ENCODE measurements at places on chromosomes 3 and 15.

DNA sequence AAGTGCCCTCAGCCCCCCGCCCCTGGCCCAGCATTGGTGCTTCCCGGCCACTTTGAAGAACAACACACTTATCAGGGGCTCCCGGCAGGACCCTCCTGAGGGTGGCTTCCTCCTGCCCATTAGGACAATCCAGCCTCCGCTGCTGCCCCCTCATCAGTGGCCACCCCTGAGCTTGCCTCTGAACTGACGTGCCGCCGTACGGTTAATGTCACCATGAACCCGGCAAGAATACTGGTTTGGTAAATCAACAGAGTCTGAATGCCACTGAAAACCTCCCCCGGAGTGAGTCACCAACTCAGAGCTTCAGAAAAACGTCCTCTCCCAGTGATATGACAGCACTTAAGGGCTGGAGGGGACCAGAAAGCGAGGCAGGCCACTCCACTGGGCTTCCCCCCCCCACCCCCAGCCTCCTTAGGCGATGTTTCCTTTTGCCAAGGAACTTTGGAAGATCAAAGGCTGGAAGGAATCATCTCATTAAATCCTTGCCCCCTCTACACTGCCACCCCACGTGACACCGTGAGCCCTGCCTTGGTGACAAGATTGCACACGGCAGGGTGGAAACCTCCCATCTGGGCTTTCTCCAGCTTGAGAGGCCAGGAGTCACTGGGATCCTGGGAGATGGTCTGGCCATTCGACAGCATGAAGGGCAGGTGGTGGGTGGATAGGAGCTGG is 142.1 kb downstream of the NUP210 start:
- no peak for DNase-seq

- DNase-seq = no peak
Measured at GRCh38 chr15:82838096-82838735, 28.8 kb downstream of the WHAMM start.

DNA sequence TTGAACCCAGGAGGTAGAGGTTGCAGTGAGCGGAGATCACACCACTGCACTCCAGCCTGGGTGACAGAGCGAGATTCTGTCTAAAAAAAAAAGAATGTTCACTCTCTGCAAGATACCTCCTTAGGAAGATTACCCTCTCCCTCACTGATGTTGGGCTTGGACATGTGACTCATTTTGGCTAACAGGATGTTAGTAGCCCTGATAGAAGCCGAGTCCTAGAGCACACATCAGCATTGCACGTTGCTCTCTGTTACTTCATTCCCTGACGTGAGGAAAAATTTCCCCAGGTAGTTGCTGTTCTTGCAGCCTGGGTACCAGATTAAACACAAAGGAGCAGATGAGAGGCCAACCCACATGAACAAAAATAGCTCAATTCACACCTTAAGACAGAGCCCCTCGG is 78.1 kb upstream of the PRICKLE2 start:
- peak; percentile 15 for DNase-seq

DNA sequence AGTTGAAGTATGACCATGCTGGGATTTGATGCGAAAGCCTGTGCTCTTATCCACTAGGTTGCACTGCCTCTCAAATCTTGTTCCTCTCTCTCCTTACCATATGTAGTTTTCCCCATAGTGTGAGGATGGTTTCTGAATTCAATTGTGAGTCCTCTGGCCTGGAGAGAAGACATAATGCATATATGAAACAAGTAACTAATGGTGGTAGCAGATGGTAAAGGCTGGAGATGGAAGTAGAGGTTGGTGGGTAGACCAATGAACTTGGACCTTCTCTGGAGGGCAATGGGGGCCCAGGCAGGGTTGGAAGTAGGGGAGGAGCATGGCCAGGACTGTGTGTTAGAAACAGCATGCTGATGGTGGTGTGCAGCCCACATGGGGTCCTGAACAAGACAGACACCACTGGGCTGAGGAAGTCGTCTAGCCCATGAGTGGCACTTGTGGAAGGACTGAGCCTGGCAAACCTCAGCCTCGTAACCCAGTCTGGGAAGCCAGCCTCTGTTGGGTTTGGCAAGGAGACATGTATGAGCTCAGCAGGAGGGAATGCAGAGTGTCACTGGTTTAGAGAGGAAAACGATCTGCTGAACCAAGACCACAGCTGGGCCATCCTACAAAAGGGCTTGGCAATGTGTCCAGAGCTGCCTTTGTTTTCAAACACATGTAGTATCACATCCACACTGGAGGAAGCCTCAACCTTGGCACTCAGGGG is 18.5 kb upstream of the LMCD1 start:
- peak; percentile 94 for DNase-seq

GRCh38 chr3:39327053-39327745 is 2.3 kb upstream of the CCR8 start:
- no peak for DNase-seq

GRCh38 chr3:53970661-53971060 is 79.0 kb upstream of the SELENOK start:
- no peak for DNase-seq

DNA sequence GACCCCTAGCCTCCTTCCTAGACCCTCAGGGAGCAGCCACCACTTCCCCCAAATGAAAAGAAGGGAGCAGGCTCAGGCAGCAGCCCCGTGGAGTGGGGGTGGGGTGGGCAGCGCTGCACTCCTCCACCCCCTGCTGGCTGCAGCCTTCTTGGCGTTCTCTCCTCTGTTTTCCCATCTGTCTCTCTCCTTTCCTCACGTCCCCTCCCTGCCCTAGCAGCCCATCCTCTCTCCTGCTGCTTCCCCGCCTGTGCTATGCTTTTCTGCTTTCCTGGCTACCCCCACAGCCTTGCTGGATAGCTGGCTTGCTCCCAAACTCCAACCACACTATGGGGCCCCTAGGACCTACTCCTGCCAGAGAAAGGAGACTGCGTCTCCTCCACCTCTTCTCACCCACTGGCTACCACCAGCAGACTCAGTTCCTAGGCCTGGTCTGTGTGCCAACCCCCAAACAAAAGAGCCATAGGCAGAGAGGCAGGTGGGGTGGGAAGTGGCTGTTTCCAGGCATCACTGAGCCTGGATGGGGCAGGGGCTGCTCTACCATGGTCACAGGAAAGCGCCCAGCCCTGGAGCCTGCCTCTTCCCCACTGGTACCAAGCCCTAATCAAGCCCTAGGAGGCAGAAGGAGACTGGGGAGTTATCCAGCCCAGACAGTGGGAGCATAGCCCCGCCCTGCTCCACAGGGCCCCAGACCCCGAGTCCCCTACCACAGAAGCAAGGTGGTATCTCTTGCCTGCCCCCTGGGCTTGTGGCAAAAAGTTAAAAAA is 3.4 kb upstream of the DISP2 start:
- DNase-seq = peak; percentile 72

- DNase-seq = no peak
Measured at GRCh38 chr15:99197856-99198255, 51.5 kb downstream of the TTC23 start.

DNA sequence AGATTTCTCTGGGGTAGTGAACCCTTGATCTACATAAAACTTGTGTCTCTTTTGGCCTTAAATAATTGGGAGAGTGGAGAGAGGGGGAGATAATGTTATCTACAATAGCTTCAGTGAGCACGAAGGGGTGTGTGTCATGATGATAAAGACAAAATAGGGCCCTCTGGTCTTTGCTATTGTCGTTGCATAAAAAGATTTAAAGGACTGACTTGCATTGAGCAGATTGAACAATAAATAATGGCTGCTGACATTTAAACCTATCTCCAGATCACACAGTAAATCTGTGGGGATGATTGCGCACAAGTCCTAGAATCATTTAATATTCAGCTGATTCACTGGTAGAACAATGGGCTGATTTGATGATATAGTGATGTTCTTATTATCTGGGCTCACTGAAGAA is 71.3 kb upstream of the GAP43 start:
- no peak for DNase-seq

GRCh38 chr3:197926418-197926817 is 23.6 kb upstream of the RPL35A start:
- no peak for DNase-seq

DNA sequence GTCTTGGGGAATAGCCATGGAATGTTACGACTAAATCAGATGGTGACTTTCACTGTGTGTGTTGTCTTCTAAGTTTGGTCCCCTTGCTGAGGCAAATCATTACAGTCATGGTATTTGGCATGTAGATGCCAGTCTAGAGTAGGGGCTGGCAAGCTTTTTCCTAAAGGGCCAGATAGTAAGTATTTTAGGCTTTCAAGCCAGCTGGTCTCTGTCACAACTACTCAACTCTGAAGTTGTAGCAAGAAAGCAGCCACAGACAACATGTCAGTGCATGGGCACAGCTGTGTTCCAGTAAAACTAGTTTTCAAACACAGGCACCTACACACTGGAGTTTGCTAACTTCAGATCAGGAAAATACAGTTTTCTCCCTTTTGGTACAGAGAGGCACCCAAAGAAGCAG is 39.3 kb downstream of the CCR3 start:
- DNase-seq = no peak

GRCh38 chr3:81339040-81339845 is 422.2 kb downstream of the GBE1 start:
- DNase-seq = peak; percentile 54

- DNase-seq = peak; percentile 96
Measured at GRCh38 chr3:43707998-43708397, 17.3 kb downstream of the ABHD5 start.

DNA sequence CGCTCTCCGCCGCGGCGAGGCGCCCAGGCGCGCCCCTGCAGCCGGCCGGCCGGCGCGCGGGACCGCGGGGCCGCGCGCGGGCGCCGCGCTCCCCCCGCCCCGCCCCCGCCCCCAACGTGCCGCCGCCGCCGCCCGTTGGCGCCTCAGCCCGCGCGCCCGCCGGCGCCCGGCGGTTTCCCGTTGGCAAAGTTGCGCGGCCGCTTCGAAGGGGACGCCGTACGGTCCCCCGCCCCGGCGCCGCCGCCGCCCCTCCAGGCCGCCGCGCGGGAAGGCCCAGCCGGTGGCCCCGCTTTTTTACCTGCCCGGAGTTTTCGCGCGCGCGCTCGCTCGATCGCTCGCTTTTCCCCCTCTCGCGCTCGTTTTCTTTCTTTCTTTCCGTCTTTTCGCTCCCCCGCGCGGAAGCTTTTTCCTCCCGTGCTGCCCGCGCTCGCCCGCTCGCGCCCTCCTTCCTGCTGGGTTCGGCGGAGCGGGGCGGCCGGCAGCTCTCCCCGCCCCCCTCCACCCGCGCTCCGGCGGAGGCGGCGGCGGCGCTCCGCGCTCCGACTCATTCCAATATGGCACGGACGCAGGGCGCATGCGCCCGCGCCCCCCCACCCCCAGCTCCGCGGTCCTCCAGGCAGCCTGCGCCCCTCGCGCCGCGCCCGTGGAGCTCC is at the start of gene SFMBT1:
SFMBT1 (minus strand) TSS at position 556 of the 653 bp plus-strand sequence. CDS start 76,945 bp downstream, outside the sequence.
- peak; percentile 60 for DNase-seq

DNA sequence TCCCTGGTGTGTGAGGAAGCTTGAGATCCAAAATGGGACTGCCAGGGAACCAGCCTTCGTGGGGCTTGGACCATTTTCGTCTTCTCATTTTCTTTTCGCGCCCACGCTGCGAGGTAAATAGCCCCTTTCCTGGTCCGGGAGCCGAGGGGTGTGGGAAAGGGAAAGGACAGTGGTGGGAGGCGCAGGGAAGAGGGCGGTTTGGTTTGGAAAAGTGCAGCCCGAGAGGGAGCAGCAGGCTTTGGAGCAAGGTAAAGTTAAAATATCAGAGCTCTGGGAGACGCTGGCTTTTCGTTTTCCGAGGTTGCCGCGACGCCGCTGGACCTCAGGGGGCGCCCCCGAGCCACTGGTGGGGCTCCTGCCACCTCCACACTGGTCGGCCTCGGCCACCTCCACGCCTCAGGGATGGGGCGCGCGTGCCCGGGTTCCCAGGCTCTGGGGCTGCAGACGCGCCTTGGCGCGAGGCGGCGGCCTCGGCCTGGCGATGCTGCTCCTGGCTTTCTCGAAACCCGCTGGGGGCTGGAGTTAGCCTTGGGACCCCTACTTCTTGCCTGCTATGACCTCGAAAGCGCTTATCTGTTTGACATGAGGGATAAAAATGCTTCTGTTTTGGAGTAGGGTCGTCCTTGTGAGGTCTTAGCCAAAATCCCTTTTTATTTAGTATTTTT is 3.2 kb downstream of the PTPRG start:
- peak; percentile 76 for DNase-seq

DNA sequence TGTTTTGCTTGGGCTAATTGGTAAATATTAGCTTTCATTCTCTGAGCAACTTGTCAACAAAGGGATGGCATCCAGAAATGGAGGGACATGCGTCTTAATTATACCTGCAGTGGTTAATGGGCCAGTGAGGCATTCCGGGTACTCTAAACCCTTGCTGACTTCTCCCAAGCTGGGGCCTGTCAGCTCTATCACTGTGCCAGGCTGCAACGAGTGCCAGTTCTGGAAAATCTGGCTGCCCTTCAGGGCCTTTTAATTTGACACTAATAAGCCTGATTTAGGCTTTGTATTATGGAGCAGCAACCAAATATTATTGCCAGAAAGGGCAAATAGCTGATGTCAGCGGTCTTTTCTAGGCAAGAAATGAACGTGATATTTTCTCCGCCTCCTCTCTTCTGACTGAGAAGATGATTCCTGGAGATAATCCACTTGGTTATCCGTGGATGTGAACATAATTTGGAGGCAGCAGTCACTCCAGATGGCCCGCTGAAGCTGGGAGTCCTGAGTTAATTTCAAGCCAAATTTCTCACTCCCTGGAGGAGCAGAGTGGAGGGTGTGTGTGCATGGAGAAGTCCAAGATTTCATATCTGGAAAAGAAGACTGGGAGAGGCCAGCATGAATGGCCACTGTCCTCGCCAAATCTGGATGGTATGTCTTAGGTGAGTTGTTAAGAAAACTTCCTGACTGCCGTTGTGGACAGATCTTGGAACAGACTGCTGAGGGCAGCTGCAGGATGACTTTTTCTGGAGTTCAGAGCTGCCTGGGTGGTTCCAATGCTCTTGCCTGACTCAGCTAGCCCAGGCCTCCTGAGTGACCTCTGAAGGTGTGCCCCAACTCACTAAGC is 44.4 kb upstream of the PSMD6 start:
- DNase-seq = no peak

All from choroid plexus epithelial cell (primary cell).